GM12865 (cell line): ENCODE measurements at places on chromosomes 16 and 17.

GRCh38 chr17:58371300-58371950 lies 19.4 kb upstream of the SUPT4H1 start:
- DNase-seq, result no peak

- no peak for DNase-seq
Observed at GRCh38 chr16:55571191-55571897, 4.9 kb downstream of the CAPNS2 start.

- DNase-seq, result peak; percentile 72
Observed at GRCh38 chr16:68590201-68590994, 51.3 kb downstream of the ZFP90 start.

DNA sequence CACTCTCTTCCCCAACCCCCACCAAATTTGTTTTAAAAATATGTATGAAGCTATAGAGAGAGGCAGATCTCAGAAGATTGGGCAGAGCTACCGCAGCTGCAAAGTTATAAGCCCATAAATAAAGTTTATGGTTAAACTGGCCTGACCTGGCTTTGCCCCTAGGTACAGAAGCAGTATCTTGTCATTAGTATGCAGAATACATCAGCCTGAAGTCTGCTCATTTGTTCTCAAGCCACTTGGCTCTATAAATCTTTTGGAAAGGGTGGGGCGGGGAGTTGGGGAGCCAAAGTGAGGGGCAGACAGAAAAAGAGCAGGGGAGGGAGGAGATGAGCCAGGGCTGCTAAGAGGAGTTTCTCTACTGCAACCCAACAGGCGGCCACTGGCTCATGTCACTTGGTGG lies 113.2 kb downstream of the SOX9 start:
- no peak for DNase-seq

DNA sequence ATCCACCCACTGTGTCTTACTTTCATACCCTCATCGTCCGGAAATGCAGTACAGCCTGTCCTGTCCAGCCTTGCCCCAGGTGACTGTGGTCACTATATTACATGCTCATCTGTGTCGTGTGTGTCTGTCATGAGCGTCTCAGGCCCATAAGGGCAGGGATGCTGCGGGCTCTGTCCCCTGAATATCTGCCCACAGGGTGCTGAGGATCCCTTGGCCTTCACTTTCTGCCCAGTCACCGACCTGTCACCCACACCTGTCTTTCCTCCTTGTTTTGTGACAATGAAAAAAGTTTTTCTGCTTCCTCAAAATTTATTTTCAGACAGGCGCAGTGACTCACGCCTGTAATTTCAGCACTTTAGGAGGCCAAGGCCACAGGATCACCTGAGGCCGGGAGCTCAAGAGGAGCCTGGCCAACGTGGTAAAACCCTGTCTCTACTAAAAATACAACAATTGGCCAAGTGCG lies 1.4 kb upstream of the CTRB1 start:
- DNase-seq, result no peak

DNA sequence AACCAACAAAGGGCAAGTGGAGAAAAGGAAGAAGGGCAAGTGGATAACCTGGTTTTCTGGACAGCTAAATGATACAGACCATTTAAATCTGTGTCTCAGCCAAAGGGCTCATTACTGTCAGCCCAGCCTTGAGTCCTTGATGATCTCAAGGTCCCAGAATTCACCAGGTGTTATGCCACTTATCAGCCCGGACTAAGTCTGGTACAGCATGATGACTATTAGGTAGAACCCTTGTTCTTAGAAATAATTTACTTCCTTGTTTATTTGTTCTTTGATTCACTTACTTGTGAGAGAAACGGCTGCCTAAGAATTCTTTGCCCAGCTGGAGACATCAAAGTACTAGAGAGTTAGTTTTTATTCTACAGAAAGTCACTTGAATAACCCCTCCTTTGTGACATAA lies 3.5 kb downstream of the PDILT start:
- DNase-seq, result no peak

DNA sequence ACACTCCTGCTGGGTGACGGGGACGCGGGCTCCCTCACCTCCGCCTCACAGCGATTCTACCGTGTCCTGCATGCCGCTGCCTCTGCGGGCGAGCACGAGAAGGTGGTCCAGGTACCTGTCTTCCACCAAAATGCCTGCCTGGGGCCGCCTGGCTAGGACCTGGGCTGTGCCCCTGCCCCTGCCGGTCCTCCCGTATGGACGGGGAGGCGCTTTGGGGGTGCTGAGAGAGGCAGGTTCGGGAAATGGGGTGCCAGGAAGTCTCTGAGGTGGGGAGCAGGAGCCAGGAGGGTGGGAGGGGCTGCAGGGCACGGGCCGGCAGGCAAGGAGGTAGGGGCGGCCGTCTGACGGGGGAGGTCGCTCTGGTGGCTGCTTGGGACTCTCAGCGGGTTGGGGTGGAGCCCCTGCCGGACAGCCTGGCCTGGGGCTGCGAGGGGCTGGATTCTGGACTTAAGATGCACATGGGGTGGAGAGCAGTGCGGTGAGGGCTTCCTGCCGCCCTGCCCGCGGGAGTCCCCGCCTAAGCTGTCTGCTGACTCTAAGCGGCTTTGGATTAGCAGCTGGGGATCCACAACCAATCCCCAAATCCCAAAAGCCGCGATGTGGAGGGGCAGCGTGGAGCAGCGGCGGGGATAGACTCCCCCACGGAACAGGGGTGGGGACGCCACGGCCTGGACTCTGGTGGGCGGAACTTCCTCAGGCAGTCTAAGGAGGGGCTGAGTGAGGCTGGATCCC lies 5.8 kb downstream of the CHTF18 start:
- no peak for DNase-seq

- DNase-seq, result no peak
Observed at GRCh38 chr17:67830440-67830839, 5.1 kb downstream of the BPTF start.

DNA sequence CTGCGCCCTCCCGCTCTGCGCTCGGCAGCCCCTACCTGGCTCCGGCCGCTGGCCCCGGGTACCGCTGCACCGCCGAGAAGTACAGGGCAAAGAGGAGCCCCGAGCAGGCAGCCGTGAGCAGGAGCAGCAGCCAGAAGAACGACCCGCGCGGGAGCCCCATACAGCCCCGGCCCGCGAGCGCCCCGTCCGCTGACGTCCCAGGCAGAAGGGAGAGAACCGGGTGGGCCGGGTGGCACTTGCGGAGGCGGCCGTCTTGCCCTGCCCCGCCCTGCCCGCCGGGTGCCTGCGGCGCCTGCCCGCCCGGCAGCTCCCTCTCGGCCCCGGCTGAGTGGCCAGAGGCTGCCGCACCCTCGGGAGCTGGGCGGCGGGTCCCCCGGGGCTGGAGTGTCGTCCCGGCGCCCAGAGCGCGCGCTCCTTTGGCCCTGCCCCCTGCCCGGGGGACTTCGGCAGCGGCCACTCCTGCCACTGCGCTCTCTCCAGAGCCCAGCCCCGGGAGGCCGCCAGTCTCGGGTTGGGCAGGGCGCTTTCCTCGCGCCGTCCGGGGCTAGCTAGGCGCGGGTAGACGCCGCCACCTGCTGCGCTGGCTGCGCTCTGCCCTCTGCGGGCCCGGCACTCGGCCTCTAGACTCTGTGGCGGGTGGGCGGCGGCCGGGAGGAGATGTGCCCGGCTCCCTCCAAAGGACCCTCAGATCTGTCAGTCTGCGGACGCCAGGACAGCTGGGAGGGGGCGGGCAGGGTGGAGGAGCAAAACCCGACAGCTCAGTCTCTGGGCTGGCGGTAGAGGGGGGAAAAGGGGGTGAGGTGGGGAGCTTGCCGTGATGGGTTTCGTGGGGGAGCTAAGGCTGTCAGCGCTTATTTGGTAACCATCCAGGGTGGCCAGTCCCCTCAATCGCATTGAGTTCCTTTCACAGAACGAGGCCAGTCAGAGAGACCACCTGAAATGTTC lies at the start of gene ST6GALNAC2:
TSS of gene ST6GALNAC2 (minus strand) at position 212 of the 945 bp plus-strand sequence. CDS start at position 160, 52 bp downstream.
- peak; percentile 45 for DNase-seq

DNA sequence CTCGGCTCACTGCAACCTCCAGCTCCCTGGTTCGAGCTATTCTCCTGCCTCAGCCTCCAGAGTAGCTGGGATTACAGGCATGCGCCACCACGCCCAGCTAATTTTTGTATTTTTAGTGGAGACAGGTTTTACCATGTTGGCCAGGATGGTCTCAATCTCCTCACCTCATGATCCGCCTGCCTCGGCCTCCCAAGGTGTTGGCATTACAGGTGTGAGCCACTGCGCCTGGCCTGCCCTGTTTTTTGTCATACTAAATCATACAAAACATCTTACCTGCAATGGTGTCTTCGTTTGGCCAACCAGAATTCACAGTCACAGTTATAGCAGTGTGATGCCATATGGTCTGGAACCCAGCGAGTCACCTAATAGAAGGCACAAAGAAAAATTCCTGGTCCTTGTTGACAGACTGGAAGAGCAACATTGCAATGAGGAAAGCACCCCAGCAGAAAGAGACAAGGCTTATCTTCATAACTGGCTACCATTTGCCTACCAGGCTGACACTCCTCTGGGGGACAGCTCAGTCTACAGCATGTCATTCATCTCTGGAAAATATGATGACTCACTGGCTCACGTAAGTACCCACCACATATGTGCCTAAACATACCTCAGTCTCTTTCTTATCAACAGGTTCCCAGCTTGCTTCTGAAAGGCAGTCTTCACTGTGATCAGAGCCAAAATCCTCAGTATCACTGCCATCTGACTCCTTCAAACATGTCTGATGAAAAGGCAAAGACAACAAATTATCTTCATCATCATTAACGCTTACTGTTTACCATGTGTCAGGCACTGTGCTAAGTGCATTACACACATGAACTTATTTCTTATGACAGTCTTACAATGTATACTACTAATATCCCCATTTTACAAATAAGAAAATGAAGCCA lies 4.3 kb upstream of the HSF5 start:
- no peak for DNase-seq
